ENCODE measurements at places on chromosomes 5 and 9.

DNA sequence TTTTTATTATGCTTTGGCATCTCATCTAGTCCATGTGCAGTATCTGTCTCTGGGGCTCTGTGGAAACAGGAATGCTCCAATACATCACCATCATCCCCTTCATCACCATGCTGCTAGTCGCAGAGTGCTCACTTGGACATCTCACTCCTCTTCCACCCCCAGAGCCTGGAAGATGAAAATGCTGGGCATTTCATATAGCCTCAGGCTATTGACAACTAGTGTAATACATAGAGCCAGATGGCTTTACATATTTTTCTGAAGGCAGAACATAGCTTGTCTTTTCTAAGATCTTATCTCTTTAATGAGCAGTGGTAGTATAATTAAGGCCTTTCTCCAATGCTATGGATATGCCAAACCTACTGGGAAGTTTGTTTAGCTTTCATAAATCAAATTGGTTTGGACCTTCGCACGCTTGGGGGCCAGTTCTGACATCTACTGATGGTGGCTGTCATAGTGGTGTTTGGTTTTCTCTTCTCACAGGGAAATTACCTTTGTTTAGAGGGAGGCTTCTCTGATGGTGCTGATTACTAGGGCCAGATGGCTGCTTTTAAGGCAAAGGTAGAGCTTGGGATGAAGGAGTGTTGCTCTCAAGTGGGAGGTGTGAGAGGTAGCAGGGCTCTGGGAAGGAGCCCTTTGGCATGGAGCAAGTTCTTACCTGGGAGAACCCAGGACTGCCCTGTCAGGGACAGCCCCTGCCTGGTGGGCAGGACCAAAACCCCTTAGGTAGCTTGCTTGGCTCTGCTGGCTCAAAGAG lies 63.1 kb upstream of the CXCL14 start:
- no peak for DNase-seq

DNA sequence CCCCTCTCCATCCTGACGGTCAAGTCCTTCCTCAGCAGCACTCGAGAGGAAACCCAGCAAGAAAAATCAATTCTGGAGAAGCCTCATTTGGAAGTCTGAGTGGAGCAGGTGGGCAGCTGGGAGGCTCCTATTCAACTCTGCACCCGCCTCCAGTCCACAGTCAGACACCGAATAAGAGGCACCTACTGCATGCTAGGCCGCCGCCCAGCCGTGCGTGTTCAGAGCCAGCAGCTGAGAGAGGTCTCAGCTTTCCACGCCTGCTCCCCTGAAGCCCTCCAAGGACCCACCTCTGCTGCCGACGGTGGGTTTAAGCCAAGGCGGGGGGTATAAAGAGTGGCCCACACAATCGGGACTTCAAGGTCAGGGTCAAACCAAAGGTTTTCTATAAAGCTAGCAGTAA lies 41.9 kb downstream of the VAV2 start:
- no peak for DNase-seq

GRCh38 chr5:152634586-152634985 lies 229.5 kb upstream of the NMUR2 start:
- no peak for DNase-seq

DNA sequence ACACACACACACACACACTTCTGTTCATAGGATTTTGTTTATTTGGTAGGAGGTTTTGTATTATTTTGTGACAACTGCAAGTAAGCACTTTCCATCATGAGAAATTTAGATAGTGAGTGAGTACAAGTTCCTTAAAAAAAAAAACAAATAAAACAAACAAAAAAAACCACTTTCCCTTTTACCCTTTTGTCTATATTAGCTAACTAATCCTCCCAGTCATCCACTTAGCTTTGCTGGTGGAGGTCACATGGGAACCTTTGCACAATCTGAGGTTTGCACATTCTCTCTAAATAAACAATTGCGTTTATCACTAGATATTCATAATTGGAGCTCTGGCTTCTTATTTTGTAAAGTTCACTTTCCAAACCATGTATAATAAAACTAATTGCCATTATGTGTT lies 6.8 kb downstream of the ITGA1 start:
- DNase-seq: no peak

GRCh38 chr9:89281106-89281505 lies 29.9 kb upstream of the CKS2 start:
- no peak for DNase-seq

DNA sequence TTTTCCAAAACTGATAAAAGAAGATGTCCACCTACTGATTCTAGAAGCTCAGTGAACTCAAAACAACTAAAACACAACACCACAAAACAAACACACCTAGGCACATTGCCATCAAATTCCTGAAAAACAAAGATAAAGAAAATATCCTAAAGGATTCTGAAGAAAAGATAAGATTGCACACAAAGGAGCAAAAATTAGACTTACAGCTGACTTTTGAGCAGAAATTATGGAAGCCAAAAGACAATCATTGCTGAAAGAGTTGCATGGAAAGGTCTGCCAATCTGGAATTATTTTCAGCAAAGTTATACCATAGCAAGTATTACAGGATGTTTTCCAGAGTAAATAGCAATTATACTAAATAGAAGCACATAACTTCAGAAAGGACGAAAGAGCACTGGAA lies 128.2 kb upstream of the IRX2 start:
- no peak for DNase-seq

DNA sequence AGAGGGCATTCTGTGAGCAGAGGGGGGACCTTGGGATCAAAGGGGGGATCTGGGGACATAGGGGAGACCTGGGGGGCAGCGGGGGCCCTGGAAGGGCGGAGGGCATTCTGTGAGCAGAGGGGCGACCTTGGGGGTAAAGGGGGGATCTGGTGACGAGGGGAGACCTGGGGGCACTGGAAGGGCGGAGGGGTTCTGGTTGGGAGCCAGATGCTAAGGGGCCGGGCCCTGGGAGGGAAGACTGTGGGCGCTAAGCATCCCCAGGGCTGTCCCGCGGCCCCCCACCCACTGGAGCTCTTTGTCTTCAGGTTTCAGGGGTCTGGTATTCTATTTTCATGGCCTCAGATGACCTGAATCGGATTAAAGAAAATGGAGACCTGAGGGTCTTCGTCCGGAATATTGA lies 748 bp downstream of the LCN9 start:
- DNase-seq: no peak

GRCh38 chr5:81749561-81750307 lies 1.2 kb downstream of the SSBP2 start:
- peak; percentile 29 for DNase-seq

- DNase-seq: no peak
Measured at GRCh38 chr5:154355129-154355611, 90.6 kb upstream of the SAP30L start.

GRCh38 chr9:107648153-107648715 lies 158.7 kb upstream of the KLF4 start:
- no peak for DNase-seq

GRCh38 chr9:26231391-26231790 lies 553.1 kb upstream of the TUSC1 start:
- no peak for DNase-seq
